ENCODE measurements at places on chromosomes 16 and 17.

DNA sequence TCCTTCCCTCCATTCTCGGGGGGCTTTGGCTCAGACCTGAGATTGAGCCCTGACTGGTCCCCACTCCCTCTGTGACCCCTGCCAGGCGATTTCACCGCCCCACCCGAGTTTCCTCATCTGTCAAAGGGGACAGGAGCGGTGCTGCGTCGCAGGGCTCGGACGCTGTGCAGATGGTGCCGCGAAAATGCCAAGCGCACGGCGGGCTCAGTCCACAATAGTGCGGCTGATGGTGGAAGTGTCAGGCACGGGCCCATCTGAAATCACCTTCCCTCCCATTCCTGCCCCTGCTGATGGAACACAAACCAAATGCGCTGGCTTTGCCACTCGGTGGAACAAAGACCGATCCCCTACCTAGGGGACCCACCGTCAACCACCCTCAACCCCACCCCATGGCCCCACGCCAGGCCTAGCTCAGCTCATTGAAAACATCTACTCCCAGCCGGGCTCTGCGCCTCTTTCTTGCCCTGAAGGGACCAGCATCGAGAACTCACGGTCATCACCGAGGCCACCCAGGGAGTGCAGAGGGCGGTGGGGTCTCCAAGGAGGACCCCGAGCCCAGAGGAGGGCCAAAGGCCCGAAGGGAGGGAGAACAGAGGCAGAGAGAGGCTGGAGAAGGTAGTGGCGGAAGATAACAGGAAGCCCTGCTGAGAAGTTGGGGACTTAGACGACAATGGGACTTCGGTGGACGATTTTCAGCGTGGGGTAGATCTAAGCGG, 1.4 kb downstream of the CARHSP1 start:
- DNase-seq = no peak

DNA sequence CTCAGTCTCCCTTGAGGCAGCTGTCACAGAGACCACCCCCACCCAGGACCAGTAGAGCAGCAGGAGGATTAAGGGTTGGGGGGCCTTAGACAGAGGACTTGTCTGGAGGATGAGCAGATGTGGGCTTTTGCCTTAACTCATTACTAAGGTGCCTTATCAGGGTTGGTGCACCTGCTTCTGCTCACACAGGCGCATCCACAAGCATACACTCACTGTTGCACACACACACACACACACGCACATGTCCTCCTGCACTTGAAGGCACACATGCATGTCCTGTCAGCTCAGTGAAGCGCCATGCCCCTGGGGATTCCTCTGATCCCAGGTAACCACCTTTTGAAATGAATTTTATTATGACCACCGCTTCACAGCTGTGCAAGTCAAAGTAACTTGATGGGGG, 1.2 kb downstream of the GFAP start:
- no peak for DNase-seq

DNA sequence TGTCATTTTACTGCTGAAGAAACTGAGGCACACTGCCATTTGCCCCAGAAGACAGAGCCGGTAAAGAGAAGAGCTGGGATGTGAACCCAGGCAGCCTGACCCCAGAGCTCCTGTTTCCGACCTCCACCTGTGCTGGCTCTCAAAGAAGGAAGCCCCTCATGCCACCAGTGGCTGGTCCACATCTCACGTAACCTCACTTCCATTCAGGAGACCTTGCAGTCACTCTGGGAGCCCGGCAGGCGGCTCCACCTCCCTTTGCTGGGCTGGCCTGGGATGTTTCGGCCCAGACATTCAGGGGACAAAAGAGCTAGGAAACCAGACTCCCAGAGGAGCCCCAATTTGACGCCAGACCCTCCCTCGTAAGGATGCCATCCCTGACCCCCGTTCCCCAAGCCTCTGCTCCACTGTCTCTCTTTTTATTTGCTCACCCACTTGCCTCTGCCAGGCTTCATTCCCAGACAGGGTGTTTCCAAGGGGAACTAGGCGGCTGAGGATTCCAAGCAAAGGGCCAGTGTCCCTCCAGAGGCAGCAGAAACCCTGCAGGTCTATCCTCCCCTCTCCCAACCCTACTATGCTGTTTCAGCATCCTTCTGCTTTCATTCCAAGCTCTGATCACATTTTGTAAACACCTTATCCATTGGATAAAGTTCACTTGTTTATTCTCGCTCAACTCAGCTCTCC, 2.8 kb downstream of the TAF1C start:
- DNase-seq = no peak

- DNase-seq = no peak
Measured at GRCh38 chr16:22213801-22214200, 7.7 kb downstream of the EEF2K start.

- no peak for DNase-seq
Measured at GRCh38 chr17:55430541-55431288, 9.1 kb upstream of the MMD start.

- no peak for DNase-seq
Measured at GRCh38 chr17:65947831-65948230, 244.1 kb downstream of the CEP112 start.

GRCh38 chr17:56676810-56677209, 83.3 kb downstream of the NOG start:
- no peak for DNase-seq

- DNase-seq = no peak
Measured at GRCh38 chr16:63714876-63715275, 1407.0 kb downstream of the CDH11 start.

- no peak for DNase-seq
Measured at GRCh38 chr16:27366687-27367460, 35.1 kb upstream of the IL21R start.

DNA sequence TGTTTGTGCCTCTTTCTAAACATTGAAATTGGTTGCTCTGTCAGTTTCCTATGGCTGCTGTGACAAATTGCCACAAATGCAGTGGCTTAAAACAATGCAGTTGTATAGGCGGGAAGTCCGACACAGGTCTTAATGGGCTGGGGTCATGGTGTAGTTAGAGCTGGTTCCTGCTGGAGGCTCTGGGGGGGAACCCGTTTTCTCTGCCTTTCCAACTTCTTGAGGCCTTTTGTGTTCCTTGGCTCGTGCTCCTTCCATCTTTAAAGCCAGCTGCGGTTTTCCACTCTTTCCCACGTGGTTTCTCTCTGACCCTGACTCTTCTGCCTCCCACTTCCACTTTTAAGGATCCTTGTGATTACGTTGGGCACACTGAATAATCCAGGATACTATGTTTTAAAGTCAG, 12.5 kb downstream of the EPN2 start:
- no peak for DNase-seq

- DNase-seq = no peak
Measured at GRCh38 chr16:88299751-88300462, 82.9 kb upstream of the ZNF469 start.

- peak; percentile 79 for DNase-seq
Measured at GRCh38 chr16:22217890-22218730, 12.0 kb downstream of the EEF2K start.

DNA sequence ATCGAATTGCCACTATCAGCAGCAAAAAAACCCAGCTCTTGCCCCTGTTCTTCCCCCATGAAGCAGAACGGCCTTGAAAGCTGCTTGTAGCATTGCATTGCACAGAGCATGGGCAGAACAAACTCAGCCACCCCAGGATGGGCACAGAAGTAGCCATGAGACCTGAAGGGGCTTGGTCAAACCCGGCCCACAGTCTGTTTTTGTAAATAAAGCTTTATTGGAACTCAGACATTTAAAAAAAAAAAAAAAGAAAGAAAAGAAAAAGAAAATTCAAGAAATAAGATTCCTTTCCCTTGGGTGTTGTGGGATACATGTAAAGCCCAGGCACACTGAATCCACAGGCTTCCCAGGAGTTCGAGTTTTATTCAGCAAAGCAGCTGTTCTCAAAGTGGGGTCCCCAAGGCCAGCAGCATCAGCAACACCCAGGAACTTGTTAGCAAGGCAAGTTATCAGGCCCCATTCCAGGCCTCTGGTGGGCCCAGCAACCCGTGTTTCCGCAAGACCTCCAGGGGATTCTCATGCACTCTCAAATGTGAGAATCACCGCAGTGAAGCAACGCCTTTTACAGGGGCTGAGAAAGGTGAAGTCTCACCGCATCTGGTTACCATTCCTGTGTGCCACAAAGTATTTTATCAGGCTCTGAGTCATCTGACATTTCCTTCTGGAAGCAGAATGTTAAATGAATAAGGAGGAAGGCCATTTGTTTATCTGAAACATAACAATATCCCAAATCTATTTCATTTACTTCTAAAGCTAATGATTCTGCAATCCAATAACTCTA, 108.2 kb downstream of the SLC39A11 start:
- no peak for DNase-seq

DNA sequence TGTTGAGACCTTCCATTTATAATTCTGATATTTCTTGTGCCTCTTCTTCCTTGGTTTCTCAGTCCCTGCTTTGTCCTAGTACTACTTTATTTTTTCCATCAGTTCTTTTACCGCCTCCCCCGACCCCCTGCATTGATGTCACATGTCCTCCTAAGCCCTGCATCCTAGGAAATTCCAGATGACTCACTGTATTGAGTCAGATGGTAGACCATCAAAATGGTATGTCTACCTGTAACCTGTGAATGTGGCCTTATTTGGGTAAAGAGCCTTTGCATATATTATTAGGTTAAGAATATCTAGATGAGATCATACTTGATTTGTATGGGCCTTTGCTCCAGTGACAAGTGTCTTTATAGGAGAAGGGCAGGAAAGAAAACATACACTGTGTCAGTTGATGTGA, 515.3 kb upstream of the CA10 start:
- no peak for DNase-seq

DNA sequence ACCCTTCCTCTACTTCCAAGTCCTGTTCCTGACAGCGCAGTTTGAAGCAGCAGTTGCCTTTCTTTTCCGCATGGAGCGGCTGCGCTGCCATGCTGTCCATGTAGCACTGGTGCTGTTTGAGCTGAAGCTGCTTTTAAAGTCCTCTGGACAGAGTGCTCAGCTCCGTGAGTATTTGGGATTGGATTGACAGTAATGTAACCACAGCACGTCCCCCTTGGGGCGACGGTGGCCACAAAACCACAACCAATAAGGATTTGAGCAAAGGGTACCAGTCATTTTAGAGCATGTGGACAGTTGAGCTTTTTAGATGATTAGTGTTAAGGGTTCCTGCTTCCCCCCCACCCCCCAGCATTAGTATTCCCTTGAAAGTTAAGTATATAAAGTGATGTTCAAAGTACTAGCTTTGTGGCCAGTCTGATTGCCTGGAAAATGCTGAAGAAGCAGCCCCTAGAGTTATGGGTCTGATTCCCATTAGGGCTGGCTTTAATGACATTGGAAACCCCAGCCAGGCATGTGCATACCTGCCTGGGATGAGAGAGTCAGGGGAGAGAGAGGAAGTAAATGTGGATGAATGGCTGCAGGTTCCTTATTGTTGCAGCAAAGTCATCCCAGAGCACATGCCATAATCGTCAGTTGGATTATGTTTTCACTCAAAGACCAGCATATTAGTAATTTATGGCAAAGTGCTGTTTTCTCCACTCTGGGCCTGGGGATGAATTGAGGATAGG, 31.6 kb upstream of the SLC12A3 start:
- no peak for DNase-seq

Measured in GM19239 (cell line).